T-cell (primary cell): ENCODE measurements at places on chromosomes 2 and 18. TPM values are rescaled to one million over a fixed set of nuclear protein-coding genes. Genes with fewer than 3 reads are reported as not detected.
A peak's percentile ranks its signal among the peaks of the same experiment; 100 is the strongest.

GRCh38 chr2:85673716-85674375 lies 5.8 kb upstream of the SFTPB start:
- peaks cover 5% of the 10 kb centered on the region for H3K27me3 ChIP-seq
- H3K27ac ChIP-seq, result no peak overlapping the region
- no peak overlapping the region for H3K4me3 ChIP-seq
- H3K4me1 ChIP-seq, result no peaks in the 10 kb centered on the region
- no peak for DNase-seq

GRCh38 chr2:236903978-236904377 lies 181.7 kb upstream of the COPS8 start:
- H3K36me3 ChIP-seq, result no peaks in the 10 kb centered on the region
- H3K27me3 ChIP-seq, result peaks cover 18% of the 10 kb centered on the region
- no peak overlapping the region for H3K4me3 ChIP-seq
- no peak overlapping the region for H3K27ac ChIP-seq
- H3K4me1 ChIP-seq, result no peaks in the 10 kb centered on the region

DNA sequence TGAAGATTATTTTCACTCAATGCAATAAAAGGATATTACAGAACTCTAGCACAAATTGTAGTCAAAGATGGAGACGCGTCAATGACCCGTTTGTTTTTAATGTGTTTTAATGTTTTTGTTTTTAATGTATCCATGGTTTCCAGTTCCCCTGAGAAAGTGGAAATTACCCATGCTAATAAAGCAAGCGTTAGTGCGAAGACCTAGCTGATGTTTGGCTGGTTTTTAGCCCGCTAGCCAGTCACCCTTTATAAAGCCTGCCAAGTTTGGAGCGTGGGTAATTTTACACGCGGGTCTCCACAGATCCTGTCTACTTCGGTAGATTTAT lies 430 bp upstream of the CHMP1B start:
- H3K36me3 ChIP-seq, result peaks cover 4% of the 10 kb centered on the region
- H3K4me3 ChIP-seq, result peak overlapping the region; percentile 68
- H3K27ac ChIP-seq, result peak overlapping the region; percentile 96
- H3K4me1 ChIP-seq, result peaks cover 19% of the 10 kb centered on the region
- no peak for DNase-seq

GRCh38 chr2:205494537-205495235 lies 187.6 kb upstream of the NRP2 start:
- H3K4me3 ChIP-seq, result no peak overlapping the region
- H3K27ac ChIP-seq, result no peak overlapping the region
- H3K36me3 ChIP-seq, result no peaks in the 10 kb centered on the region
- H3K4me1 ChIP-seq, result no peaks in the 10 kb centered on the region

DNA sequence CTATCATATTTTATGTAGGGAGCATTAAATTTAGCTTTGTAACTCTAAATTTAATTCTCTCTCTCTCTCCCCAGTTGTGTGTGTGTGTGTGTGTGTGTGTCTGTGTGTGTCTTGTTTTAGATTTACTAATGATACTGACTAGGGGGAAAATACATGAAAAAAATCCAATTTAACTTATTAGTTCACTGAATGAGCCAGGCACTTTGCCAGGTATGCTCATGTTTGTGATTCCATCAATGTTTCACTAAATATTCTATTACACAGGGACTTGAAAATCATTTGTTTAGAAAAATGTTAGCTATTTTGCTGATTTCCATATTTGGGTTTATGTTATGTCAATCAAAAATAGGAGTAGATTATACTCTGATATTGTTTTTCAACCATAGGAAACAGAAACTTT lies 203.7 kb upstream of the ZNF804A start:
- H3K27me3 ChIP-seq, result no peaks in the 10 kb centered on the region
- no peak overlapping the region for H3K27ac ChIP-seq
- DNase-seq, result no peak
- H3K4me1 ChIP-seq, result no peaks in the 10 kb centered on the region
- H3K36me3 ChIP-seq, result no peaks in the 10 kb centered on the region

DNA sequence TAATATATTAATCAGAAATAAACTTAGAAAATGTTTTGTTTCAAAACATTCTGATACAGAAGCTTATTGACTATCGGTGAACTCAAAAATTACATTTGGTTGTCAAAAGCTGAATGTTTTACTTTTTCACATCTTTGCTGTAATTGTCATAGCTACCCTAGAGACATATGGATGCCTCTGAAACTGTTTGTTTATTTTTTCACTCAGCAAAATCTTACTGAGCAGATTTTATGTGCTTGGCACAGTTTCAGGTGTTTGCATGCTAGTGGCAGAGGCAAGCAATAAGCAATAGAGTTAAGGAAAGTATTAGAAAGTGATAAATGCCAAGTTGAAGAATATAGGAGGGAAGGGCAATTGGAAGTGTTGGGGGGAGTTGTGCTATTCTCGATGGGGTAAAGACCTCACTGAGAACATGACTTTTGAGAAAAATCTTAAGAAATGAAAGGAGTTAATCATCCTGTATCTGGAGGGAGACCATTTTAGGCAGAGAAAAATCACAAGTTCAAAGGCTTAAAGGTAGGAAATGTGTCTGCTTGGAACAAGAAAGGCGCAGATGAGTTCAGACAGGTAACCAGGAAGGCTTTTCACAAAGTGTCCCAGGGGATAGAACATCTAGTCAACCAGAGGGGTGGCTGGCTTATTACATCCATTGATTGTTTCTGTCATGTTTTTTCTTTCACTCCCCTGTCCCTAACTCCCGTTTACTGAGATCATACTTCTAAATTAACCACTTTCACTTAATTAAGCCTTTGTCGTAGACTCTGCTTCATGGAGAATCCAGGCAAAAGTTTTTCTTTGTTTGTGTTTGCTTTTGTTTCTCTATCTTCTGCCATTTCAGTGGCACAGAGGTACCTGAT lies 27.2 kb upstream of the COBLL1 start:
- no peaks in the 10 kb centered on the region for H3K27me3 ChIP-seq
- DNase-seq, result no peak
- H3K36me3 ChIP-seq, result no peaks in the 10 kb centered on the region
- H3K4me3 ChIP-seq, result no peak overlapping the region

DNA sequence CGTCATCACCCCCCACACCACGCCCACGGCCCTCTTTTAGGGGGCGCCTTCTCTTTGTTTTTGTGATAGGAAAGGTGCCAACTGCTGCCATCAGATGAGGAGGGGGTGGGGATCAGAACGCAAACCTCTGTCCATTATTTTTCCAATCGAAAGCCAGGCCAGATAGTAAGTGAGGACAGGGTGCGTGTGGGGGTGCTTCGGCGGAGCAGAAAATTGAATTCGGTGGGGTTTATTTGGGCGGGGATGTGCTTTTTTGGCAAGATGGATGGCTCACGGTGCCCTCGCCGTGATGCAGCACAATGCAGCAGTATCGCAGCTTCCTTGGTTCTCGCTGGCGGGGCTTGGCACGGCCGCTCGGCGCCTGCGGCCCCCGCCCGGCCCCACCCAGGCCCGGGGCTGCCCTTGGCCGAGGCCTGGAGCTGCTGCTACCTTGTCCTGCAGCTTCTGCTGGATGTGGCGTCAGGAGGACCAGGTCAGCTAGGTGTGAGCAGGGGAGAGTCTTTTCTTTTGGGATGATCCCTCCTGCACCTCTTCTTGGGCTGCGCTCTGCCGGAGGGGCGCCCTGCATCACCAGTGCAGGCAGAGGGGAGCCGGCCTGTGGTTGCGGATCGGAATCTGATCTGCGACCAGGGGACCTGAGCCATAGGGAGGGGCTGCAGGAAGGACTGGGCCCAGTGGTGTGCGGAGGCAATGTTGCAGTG lies 1.3 kb downstream of the SPTBN1 start:
- DNase-seq, result no peak
- peaks cover 19% of the 10 kb centered on the region for H3K4me1 ChIP-seq
- no peak overlapping the region for H3K27ac ChIP-seq
- no peaks in the 10 kb centered on the region for H3K36me3 ChIP-seq
- H3K4me3 ChIP-seq, result peak overlapping the region; percentile 67
- H3K27me3 ChIP-seq, result peaks cover 32% of the 10 kb centered on the region

GRCh38 chr2:105645031-105645937 lies 99.4 kb upstream of the NCK2 start:
- no peaks in the 10 kb centered on the region for H3K27me3 ChIP-seq
- H3K4me1 ChIP-seq, result no peaks in the 10 kb centered on the region
- no peak overlapping the region for H3K27ac ChIP-seq
- no peak overlapping the region for H3K4me3 ChIP-seq
- no peak for DNase-seq
- H3K36me3 ChIP-seq, result no peaks in the 10 kb centered on the region

GRCh38 chr2:43219383-43220228 lies 6.8 kb downstream of the ZFP36L2 start:
- no peaks in the 10 kb centered on the region for H3K27me3 ChIP-seq
- H3K4me3 ChIP-seq, result peak overlapping the region; percentile 98
- peak; percentile 80 for DNase-seq

- H3K4me3 ChIP-seq, result no peak overlapping the region
- peaks cover 49% of the 10 kb centered on the region for H3K27me3 ChIP-seq
- H3K36me3 ChIP-seq, result no peaks in the 10 kb centered on the region
Observed at GRCh38 chr2:119008108-119008507, 66.1 kb downstream of the MARCO start.

DNA sequence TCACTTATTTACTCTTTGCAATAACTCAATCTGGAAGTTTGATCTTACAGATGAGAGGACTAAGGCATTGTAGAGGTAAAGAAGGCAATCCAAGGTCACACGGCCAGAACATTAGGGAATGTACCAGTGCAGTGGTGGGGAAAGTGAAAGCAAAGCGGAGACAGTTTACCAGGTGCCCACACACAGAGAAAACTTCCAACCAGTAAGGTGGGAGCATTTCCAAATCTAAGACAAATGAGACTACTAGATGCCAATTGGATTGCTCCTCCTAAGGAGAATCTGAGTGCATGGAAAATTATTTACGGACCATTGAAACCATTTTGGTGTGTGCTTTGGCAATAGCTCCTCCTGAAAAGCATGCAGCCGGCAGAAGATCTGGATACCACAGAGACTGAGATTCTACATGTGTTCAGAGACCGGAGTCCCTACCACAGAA lies 34.9 kb downstream of the SLC20A1 start:
- no peak overlapping the region for H3K27ac ChIP-seq
- H3K27me3 ChIP-seq, result no peaks in the 10 kb centered on the region
- no peaks in the 10 kb centered on the region for H3K36me3 ChIP-seq
- no peak for DNase-seq
- H3K4me1 ChIP-seq, result no peaks in the 10 kb centered on the region

- H3K27me3 ChIP-seq, result no peaks in the 10 kb centered on the region
- DNase-seq, result no peak
- peak overlapping the region; percentile 67 for H3K4me3 ChIP-seq
- H3K27ac ChIP-seq, result no peak overlapping the region
Observed at GRCh38 chr2:120224256-120224655, 1.1 kb upstream of the TMEM185B start.

GRCh38 chr18:51878724-51879123 lies 461.3 kb upstream of the DCC start:
- no peak overlapping the region for H3K4me3 ChIP-seq
- no peak for DNase-seq
- no peaks in the 10 kb centered on the region for H3K27me3 ChIP-seq
- no peaks in the 10 kb centered on the region for H3K36me3 ChIP-seq
- H3K27ac ChIP-seq, result no peak overlapping the region
- H3K4me1 ChIP-seq, result no peaks in the 10 kb centered on the region

DNA sequence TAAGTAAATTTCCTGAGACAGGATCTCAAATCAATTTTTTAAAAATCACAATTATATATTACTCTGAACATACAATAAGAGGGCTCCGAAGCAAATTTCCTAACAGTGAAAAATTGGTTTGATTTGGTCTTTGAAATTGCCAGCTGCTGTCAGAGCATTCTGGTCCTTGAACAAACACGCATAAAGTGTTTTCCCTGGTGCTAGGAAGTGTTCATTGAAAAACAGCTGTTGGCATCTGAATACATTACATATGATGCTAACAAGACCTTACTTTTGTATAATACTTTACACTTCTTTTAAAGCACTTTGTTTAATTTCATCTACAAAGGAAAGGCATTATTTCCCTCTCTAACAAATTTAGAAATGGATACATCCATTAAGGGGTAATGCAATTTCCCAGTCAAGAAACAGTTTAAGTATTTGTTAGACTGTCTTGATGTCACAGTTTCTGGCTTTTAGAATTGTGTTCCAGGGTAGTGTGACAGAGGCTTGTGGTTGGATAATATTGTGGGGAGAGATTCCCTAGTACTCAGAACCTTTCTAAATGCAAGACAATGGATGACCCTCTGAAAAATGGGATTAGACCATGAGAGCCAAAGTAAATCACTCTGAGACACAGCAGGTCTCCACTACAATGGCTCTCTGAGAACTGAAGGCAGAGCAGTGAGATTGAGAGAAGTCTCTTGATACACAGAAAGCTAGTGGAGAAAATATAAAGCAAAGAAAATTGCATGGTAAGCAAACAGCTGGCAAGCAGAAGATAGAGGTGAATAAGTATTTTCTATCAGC lies 299.0 kb downstream of the TRIB2 start:
- H3K27ac ChIP-seq, result no peak overlapping the region
- DNase-seq, result no peak
- no peaks in the 10 kb centered on the region for H3K27me3 ChIP-seq
- H3K36me3 ChIP-seq, result no peaks in the 10 kb centered on the region
- H3K4me1 ChIP-seq, result no peaks in the 10 kb centered on the region

DNA sequence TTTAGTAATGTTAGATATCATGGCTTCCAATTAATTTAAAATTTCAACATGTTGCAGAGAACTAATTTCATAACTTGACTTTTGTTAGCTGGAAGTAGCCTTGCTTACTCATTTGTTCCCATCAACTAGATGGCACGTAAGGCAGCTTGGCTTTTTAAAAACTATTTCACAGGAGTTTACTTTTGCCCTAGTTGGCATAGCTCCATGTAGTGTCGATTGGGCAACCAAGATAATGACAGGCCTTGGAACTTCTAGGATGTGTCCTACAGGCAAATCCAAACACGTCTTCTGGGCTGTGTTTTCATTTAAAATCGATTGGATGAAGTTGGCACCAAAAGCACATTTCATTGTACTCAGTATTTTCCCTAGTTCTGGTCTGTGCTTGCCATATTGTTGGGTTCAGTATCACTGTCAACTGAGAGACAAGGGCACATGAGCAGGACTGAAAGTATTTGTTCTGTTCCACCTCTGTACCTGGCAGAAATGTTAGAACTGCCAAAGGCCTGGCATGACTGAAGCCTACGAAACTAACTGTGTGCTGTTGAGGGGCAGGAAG lies 29.4 kb downstream of the HADHB start:
- no peaks in the 10 kb centered on the region for H3K27me3 ChIP-seq
- H3K4me1 ChIP-seq, result no peaks in the 10 kb centered on the region
- H3K27ac ChIP-seq, result no peak overlapping the region
- DNase-seq, result no peak

- peaks cover 6% of the 10 kb centered on the region for H3K36me3 ChIP-seq
- H3K27ac ChIP-seq, result no peak overlapping the region
- H3K4me3 ChIP-seq, result no peak overlapping the region
- DNase-seq, result no peak
- no peaks in the 10 kb centered on the region for H3K27me3 ChIP-seq
Observed at GRCh38 chr2:219243291-219243761, 1.9 kb downstream of the GLB1L start.

CCDC74B gene
- 0.95 TPM for total RNA-seq

MTCL1 gene
- total RNA-seq, result 0.40 TPM

TGFA gene
- total RNA-seq, result 1.2 TPM

FHOD3 gene
- total RNA-seq, result 0.06 TPM

EFHD1 gene
- 0.93 TPM for total RNA-seq

CFC1 gene
- not detected for total RNA-seq

CXCR4 gene
- 274 TPM for total RNA-seq

NCKAP1 gene
- 2.6 TPM for total RNA-seq

PLGLB1 gene
- total RNA-seq, result 11.3 TPM
